ENCODE measurements at places on chromosomes 1 and 21.

DNA sequence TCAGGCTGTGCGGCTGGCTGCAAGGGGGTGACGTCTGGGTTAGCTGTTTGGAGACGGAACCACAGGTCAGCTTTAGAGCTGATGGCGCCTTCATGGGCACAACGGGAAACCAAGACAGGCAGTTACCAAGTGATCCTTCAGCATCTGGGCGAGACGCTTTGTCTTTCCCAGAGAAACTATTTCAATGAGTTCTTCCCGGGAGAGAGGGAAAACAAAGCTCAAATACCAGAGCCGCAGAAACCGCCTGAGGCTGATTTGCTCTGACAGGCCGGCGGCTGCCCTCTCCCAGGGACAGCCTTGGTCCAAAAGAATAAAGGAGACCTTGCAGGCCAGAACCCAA, 76.5 kb downstream of the CD58 start:
- DNase-seq, result no peak

- no peak for DNase-seq
These were observed 9.2 kb downstream of the ZBTB48 start for GRCh38 chr1:6588893-6589520.

GRCh38 chr1:101198842-101199636, 37.8 kb upstream of the S1PR1 start:
- no peak for DNase-seq

DNA sequence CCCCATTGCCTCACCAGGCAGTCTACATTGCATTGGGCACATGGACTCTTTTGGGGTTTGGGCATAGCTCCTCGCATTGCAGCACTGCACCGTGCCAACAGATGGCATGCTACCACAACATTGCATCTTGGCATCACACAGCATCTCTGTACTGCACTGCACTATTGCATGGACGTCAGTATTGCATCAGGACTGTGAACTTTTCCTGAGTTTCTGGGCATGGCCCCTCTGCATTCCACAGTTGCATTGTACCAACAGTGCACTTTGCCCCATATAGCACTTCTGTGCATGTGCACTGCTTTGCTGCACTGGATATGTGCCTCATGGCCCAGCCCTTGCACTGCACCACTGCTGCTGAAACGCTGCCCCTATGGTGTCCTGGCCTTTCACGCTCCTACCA, 9.6 kb downstream of the PTPRU start:
- no peak for DNase-seq

DNA sequence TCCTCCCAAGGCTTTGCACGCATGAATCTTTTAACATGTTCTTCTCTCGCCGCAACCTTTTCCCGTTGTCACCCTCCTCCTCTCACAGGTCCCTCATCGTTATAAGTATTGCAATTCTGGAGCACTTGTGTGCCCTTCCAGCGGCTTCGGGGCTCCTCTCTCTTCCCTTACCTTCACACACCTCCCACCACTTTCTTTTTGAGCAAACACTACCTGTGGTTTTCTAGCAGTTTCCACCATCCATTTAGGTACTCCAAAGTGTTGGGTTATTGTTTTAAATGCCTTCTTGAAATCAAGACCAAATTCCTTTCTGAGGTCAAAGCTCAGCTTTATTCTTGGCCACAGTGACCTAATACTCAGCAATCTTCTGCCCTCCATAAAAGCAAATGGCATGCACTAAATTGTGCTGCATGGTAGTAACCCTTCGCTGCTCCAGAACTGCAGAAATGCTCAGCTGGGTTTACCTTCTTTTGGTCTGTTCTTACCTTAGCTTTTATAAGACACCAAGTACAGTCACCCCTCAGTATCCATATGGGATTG, 472.4 kb downstream of the SETD4 start:
- DNase-seq, result no peak

DNA sequence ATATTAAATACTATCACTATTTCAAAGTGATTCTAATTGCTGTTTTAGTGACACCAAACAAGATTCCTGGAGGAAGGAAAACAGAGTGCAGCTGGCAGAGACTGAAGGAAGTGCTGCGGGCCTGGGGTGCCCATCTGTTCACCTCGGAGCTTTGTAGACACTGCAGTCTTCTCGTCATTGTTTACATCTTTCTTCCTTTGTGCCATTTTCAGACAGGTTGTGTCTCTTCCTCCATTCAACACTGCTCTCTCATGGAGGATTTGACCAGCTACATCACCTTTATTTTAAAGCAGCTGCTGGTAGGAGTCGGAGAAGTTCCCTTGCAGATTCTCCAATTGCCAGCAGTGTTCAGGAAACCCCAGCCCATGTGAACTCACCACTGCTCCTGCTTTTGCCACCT, 37.3 kb downstream of the ABCA4 start:
- no peak for DNase-seq

- DNase-seq, result no peak
These were observed 28.1 kb upstream of the RNF19B start for GRCh38 chr1:32992489-32993323.

DNA sequence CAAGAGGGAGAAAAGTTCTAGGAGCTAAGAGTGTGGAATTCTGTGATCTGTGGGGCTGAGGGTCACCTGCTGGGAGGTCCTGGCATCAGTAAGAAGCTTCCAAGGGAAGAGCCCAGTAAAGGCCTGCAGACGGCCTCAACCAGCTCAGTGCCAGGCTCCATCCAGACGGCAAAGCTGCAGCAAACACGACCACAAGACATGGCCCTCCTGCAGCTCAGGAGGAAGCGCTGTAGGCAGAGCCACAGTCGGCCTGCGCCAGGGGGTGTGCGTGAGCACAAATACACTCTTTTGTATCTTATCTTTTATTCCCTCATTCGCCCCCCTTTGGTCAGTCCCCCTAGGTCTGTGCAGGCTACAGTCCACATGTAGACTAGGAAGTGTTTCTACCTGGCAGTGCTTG, 13.4 kb downstream of the C1orf174 start:
- no peak for DNase-seq

DNA sequence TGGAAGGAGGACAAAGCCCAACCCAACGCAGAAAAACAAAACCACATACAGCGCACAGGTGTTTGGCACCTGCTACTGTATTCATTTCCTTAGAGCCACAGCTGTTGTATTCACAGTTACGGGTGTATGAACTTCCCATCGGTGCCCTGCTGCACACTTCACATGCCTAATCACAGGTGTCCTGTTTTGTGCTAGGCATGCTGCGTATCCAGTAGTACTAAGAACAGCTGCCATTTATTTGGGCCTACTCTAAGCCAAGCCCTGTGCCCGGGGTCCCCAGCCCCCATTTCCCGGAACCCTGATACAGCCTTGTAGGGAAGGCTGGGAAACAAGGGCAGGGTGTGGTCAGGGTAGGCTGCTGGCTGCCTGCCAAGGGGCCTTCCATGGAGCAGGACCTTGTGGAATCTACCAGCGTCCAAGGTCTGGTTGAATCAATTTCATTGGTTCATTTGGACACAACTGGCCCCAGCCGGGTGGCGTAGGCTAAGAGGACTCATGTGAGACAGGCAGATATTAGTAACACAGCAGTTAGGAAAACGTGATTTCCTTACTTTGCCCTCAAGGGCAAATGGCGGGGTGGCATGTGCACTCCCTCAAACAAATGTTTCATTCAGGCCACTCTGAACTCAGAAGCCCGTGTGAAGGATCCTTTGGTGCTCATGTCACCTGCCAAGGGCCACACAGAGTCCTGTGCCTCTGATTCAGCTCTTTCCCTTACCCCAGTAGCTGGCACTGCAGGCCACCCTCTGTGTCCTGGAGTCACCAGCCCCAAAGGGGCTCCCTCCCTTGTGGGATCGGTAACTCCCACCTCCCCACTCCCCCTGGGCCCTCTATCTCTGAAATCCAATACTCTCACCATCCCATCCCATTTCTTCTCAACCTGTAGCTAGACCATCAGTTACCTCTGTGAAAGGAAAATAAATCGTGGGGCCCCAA, 986 bp upstream of the RNF186 start:
- no peak for DNase-seq

DNA sequence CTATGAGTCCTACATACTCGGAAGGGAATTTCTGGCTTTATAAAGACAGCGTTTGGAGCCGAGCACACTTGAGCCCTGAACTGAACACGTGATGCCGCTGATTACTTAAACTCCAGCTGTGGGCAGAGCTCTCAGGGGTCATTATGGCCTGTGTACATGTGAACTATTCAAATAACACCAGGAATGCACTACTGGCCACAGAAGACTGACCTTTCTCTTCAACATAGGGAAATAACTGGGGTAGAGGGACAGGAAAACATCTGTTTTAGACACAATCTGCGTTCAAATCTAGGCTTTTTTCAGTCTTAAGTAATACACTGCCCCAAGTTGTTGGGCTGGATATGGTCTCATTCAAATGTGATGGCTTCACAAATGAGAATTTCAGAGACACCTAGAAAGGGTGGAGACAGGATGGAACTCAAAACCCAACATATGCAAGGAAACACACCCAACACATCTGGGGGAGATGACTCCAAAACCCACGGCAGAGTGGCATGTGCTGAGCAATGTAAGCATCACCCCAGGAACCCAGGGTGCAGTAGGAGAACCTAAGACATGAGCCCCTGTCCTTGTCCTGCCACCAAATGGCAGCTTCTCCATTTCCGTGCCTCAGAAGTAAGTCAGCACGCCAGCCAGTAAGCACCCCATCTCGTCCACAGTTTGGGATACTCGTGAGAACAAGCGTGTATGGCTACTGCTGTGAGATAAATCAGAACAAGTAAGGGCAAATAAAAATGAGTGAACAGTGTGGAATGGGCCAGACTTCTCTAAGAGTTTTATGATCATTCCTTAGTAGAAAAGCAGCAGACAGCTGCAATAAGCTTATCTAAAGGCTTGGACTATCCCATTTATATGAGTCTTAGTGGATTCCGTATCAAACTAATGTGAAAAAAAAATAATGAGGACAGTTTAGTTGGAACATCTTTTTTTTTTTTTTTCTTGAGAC, 24.9 kb downstream of the NID1 start:
- no peak for DNase-seq

GRCh38 chr1:166924823-166925541, 48.9 kb upstream of the TADA1 start:
- no peak for DNase-seq

GRCh38 chr1:111756124-111756513, 418 bp downstream of the DDX20 start:
- no peak for DNase-seq

DNA sequence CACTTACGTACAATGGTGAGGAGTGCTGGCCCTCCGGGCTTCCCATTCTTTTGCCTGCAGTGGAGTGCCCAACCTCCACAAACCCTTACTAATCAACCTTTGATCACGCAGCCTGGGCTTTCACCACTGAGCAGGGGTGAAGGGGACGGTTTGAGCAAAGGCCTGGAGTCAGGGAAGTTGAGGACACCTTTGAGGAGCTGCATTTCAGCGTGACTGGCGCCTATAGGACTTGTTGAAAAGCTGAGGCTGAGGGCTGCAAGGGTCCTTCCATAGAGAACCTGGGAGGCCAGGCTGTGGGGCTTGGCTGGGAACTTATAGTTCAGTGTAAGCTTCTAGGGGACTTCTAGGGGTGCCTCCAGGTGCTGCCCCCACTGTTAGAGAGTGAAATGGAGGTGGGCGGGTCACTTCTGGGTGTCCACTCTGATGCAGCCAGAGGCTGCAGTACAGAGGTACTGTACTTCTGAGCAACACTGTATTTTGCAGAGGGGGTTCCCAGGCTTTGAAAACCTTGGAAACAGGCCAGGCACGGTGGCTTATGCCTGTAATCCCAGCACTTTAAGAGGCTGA, 9.8 kb downstream of the SYTL1 start:
- no peak for DNase-seq

- DNase-seq, result no peak
These were observed 1.1 kb downstream of the PERM1 start for GRCh38 chr1:980602-981395.

- no peak for DNase-seq
These were observed 973 bp downstream of the C1orf74 start for GRCh38 chr1:209783386-209783785.

DNA sequence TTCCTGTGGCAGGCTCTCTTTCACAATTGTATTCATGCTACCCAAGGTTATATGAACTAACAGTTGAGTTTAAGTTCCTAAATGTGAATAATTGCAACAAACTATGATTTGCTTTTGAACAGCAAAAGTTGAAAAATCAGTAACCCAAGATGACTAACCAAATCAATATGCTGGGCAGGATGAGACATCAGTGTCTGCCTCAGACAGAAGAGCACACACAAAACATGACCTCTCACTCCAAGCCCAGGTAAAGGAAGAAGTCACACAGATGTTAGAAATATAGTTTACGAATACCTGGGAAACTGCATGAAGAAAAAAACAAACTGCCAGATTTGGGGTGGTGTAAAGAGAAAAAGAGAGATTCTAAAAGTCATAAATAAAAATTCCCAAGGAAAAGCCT, 3.5 kb downstream of the OR2L13 start:
- no peak for DNase-seq

DNA sequence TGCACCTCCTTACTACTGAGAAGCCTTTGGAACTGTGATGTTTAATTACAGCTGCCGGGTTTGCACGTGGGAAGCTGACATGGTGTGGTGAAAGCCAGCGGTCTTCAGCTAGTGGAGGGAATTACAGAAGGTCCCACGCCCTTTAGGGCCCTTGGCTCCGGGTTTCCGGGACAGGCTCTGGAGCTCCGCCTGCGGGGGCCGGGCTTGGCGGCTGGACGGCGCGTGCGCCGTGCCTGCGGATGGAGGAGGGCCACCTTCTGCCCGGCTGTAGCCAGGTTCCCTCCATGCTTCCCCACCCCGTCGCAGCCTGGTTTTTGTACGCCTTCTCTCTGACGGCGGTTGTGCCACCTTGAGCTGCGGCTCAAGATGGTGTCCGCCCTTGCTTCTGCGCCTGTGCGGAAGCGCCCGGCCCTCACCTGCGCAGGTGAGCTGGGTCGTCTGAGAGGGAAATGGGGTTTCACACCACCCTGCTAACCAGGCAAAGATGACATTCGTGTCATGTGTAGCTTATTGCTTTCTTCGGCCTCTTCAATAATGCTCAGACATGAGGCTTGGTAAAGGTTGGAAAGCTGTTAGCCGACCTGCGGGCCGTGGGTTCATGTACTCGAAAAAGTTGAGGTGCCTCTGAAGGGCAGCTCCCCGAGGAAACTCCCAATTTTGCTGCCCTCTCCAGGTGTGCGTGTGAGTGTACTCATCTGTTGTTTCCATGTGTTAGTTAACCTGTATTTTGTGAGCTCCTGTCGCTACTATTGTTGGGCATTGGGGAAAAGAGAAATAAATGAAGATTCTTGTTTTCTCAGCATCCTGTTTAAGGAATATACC, 36.6 kb upstream of the OPRD1 start:
- peak; percentile 28 for DNase-seq

DNA sequence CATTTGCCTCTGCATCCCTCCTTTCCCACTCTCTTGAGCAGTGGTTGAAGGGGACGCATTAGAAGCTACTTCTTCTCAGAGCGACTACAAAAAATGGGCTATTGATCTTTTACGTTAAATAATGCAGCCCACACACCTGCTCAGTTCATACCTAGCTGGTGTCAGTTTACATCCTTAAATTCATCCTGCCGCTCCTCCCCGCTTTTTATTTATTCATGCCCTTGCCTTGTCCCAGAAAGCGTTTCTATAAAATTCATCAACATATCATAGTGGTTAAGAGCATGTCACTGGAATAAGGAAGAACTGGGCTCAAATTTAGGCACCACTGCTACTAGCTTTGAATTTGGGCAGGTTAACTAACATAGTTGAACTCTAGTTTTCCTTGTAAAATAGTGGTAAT, 66.0 kb upstream of the TINAGL1 start:
- DNase-seq, result no peak

GRCh38 chr1:19073311-19074186, 117.1 kb upstream of the IFFO2 start:
- no peak for DNase-seq

Data from stimulated activated CD8-positive, alpha-beta memory T cell treated with anti-CD3 and anti-CD28 coated beads, Interleukin-15, amount 100 ng/mL, for 24 hours (primary cell).